ENCODE measurements at places on chromosomes 12 and 14.

- DNase-seq = no peak
These were observed 109.0 kb upstream of the TMPO start for GRCh38 chr12:98406378-98406777.

- no peak for DNase-seq
These were observed 33.6 kb downstream of the EID3 start for GRCh38 chr12:104337030-104337558.

DNA sequence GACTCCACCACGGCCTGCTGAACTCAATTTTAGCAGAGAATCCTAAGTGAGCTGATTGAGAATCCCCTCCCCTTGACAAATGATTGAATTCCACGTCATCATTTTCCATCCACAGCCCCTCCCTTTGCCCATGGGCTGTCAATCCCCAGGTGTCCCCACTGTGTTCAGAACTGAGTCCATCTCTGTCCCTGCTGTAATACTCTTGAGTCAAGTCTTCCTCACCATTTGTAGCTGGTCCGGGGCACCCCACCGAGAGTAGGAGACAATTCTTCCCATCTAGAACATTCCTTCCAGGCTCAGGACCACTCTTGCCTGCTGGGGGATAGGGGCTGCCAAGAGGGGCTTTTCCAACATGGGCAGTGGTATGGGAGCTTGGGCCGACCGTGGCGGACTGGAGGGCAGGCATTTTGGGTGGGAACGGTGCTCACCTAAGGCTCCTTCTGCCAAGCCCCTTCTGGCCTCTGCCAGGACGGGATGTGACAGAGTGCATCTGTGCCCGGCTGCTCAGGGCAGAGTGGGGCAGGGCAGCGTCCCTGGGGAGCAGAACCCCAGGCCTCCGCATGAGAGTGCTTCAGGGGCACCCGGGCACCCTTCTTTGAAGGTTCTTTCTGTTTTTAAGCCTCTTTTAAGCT lies 218.1 kb upstream of the RTL1 start:
- DNase-seq = no peak

DNA sequence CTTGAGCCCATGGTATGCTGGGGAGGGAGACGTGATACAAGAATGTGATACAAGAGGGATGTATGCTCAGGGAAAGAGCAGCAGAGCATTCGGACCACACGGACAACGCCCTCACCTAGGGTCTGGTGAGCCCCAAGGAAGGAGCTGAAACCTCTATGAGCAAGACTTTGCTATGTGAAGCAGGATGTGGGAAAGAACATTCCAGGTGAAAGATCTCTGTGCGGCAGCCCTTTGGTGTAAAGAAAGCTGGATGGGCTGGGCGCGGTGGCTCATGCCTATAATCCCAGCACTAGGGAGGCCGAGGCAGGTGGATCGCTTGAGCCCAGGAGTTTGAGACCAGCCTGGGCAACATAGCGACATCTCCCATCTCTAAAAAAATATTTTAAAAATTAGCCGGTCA lies 16.9 kb upstream of the FICD start:
- DNase-seq = peak; percentile 23

GRCh38 chr12:77504466-77504865 lies 326.2 kb upstream of the NAV3 start:
- DNase-seq = no peak

DNA sequence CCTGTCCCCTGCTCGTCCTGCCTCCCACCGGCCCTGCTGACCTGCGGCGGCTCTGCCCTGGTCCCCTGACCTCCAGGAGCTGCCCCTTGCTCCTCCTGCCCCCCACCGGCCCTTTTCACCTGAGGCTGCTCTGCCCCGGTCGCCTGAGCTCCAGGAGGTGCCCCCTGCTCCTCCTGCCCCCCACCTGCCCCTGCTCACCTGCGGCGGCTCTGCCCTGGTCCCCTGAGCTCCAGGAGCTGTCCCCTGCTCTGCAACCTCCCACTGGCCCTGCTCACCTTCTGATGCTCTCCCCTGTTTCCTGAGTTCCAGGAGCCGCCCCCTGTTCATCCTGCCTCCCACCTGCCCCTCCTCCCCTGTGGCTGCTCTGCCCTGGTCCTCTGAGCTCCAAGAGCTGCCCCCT lies 101.3 kb downstream of the TMEM121 start:
- no peak for DNase-seq

- no peak for DNase-seq
These were observed 7.9 kb downstream of the FAIM2 start for GRCh38 chr12:49895773-49896172.

- DNase-seq = peak; percentile 35
These were observed 1.1 kb downstream of the GXYLT1 start for GRCh38 chr12:42143452-42144157.

GRCh38 chr12:89918172-89918846 lies 209.7 kb upstream of the ATP2B1 start:
- peak; percentile 37 for DNase-seq

DNA sequence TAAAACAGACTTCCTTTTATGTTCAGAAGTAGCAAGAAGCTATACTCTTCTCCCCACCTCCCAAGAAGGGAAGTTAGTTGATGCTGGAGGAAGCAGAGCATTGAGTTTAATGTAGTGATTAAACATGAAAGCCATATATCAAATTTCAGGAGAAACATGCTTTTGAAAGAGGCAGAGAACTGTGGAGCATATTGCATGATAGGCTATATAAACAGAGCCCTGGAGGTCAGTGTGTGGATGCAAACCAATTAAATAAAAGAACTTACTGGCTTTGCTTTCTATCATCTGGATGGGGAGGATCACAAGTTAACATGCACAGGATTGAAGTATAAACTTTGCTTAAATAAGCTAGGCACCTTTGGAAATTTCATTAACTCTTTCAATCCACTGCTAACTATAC lies 94.1 kb downstream of the MSRB3 start:
- no peak for DNase-seq

- DNase-seq = no peak
These were observed 118.8 kb downstream of the ZNF664 start for GRCh38 chr12:124091835-124092234.

DNA sequence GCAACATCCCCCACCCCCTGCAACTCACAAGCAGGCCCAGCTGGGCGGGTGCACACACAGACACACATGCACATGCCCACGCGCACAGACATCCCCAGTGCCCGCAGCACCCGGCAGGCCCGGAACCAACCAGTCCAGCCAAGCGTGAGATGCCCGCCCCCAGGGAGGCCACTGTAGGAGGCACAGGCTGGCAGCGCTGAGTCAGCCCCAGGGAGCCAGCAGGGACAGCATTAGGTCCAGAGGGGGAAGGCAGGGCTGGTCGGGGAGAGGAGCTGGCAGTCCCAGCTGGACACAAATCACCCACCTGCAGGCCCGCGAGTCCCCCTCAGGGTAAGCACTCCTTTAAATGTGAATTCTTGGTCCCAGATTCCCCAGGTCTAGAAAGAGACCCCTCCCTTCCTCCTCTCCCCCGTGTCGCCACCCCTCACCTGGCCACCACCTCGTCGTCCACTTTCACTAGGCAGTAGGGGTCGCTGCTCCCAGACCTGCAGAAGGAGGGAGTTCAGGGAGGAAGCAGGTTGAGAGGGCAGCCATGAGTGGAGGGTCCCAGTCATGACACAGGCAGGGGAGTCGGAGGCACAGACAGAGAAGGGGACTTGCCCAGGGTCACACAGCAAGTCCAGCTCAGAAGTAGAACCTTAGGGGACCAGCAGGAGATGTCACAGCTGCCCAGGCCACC lies 5.0 kb downstream of the RASAL1 start:
- peak; percentile 30 for DNase-seq

- no peak for DNase-seq
These were observed 63.5 kb downstream of the GALNT16 start for GRCh38 chr14:69323266-69323998.

GRCh38 chr12:69929531-69929930 lies 104.5 kb downstream of the MYRFL start:
- no peak for DNase-seq

DNA sequence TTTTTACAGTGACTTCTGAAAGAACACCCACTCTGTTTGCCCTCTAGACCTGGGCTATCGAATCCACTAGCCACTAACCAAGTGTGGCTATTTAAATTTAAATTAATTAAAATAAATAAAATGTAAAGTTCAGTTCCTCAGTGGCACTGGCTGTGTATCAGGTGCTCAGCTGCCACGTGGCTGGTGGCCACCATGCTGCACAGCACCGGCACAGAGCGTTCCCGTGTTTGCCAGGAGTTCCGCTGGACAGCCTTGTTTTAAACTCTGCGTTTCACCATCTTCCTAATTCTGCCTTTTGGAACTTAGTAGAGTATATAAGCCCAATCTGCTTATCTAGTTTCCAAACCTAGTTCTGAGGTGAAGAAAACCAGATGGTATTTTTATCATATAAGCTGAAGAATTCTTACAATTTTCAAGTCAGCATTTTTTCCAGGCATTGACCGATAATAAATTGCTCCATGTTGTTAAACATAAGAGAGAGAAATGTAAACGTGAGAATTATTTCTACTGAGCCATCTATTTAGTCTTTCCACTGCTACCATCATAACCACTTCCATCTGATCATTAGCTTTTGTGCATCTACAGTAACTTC lies 339.0 kb downstream of the CACNA1C start:
- no peak for DNase-seq

GRCh38 chr14:24699052-24699451 lies 65.1 kb upstream of the GZMB start:
- no peak for DNase-seq

- DNase-seq = no peak
These were observed 143.9 kb upstream of the HIF1A start for GRCh38 chr14:61551384-61551783.

DNA sequence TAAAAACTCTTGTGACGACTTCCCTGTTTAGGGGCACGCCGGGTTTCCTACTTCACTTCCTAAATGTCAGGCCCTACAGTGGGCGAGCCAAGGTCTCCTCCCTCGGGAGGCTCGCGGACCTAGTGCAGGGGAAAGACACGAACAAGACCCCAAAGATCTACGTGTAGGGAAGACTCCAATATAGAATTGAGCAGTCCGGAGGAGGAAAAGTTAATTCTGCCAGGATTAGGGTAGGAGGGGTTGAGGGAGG lies 564 bp downstream of the ATXN3 start:
- DNase-seq = peak; percentile 41

DNA sequence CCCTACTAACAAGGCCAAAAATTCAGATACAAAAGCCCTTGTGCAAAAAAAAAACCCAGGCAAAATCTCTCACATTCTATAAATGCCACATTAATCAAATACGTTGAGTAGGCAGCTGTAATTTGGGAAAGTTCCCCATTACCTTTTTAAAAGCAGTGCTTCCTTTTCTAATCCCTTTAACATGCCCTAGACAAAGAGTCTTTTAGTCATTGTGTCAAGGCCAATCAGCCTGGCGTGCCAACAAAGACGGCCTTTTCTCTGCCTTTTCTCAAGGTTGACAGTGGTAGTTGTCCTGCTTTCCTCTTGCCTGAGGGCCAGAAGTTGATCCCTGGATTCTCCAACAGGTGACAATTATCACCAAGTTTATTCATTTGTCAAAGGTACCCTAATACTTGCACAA lies 62.5 kb upstream of the METAP2 start:
- DNase-seq = no peak

- peak; percentile 22 for DNase-seq
These were observed 160.5 kb downstream of the KITLG start for GRCh38 chr12:88419794-88420193.

GRCh38 chr12:18965203-18965602 lies 164.3 kb upstream of the PLEKHA5 start:
- peak; percentile 27 for DNase-seq
